ENCODE measurements at places on chromosomes 5 and 9.

- DNase-seq, result no peak
Observed at GRCh38 chr9:101902051-101902450, 163.6 kb upstream of the GRIN3A start.

DNA sequence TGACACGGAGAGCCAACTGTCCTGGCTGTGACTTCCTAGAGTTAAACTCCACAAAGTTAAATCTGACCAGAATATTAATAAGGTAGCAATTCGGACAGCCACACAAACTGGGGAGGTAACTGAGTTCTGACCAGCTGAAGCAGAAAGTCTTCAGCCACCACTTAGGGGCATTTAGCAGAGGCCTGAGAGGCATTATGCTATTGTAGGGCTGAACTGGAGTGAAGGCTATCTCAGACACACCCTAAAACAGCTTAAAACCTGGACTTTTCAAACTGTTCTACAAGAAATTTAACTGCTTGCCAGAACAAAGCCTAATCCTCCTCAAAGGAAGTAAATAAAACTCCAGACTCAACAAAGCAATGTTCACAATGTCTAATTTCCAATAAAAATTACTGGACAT lies 32.4 kb downstream of the RANBP6 start:
- DNase-seq, result no peak

DNA sequence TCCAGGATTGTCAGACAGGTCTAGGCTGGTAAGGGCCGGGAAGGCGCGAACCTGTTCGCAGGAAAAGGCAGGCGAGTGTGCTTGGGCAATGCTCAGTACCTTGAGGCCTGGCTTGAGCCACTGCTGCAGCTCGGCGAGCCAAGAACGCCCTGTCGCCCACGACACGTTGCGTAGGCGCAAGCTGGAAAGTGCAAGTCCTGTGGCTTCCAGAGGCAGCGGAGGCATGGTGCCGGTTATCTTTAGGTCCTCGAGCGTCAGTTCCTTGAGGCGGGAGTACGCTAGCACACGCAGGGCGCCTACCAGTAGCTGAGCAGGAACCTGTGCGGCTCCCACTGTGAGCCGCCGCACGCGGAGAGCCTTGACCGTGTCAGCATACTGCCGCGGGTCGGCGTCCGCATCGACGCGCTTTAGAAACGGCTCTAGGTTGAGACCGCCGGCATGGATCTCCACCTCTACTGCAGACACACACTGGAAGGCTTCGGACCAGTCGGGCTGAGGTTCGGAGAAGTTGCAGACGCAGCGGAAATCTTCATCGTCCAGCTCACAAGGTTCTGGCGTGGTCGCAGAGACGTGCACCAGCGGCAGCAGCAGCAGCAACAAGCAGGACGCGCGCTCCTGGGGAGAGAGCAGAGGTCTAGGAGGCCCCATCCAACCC lies 482 bp downstream of the CD14 start:
- DNase-seq, result peak; percentile 23

DNA sequence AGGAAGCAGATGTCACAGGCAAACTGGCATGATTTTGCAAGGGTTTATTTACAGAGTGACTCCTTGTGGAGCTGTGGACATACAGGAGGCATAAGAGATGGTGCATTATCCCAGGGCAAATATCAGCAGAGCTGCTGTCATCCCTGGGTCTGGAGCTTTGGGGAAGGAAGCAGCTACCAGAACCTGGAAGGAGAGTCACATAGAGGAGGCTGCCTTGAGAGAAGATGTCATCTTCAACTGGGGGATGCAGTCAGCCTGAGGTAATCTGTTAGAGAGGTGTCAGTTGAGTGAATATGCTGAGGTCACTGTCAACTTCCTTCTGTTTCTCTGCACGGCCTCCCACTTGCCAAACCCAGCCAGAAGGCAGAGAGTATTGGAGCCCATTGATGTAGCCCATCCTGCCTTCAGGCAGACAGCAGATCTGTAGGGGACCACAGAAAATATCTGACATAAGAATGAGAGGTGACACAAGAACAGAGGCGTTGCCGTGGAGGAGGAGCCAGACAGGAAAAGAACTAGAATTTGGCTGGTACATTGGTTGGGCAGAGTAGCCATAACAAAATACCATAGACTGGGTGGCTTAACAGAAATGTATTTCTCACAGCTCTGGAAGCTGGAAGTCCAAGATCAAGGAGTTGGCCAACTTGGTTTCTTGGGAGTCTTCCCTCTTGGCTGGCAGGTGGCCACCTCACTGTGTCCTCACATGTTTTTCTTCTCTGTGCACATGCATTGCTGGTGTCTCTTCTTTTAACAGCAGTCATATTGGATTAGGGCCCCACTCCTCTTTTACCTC lies 102.8 kb downstream of the SNX18 start:
- no peak for DNase-seq

GRCh38 chr5:108749128-108749861 lies 1.6 kb downstream of the FER start:
- DNase-seq, result no peak

DNA sequence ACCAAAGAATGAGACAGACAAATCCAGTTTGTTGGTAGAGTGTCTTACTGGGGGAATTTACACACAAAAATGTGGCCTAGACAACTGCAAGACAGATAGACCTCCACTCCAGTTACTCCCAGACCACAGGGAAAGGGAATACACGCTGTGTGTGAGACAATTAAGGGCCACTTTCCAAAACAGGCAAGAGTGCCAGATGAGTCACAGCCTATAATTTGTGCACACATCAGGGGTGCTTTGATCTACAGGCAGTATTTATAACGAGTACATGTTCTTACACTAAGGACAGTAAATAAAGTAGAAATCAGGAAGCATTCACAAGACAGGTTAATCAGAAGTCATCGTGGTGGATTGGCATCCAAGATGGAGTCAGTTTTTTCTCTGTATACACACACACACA lies 114.8 kb downstream of the ZNF622 start:
- no peak for DNase-seq

DNA sequence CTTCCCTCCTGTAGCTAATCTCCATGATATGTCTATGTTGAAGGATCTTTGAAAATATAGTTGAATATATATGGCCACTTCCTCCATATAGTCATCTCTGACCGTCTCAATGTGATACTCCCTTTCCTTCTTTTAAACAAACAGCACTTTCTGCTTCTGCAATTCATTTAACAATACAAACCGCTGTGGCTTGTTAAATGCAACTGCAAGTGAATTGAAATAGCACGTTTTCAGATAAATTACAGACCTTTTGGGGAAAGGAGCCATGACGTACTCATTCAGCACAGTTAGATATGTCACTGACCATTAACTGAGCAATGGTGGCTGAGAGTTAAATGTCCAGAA lies 82.5 kb downstream of the FBXO38 start:
- DNase-seq, result no peak

DNA sequence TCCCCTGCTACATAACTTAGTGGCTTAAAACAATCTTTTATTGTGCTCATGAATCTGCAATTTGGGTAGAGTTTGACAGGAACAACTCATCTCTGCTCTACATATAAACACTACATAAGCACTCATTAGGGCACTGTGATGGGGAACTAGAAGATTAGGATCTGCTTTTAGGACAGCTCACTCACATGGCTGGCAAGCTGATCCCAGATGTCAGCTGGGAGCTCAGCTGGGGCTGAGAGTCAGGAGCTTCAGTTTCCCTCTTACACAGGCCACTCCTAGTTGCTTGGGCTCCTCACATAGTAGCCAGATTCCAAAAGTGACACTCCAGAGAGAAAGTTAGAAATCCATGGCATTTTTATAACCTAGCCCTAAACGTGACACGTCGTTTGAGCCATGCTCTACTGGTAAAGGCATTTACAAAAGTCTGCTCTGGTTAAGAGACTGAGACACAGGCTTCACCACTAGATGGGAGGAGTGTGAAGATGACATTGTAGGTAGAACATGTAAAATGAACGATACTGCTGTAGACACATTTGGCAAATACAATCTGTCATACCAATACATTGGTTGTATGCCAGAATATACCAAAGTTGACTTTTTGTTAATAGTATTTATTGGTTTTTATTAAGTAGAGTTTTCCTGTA lies 23.6 kb downstream of the SCAI start:
- no peak for DNase-seq

DNA sequence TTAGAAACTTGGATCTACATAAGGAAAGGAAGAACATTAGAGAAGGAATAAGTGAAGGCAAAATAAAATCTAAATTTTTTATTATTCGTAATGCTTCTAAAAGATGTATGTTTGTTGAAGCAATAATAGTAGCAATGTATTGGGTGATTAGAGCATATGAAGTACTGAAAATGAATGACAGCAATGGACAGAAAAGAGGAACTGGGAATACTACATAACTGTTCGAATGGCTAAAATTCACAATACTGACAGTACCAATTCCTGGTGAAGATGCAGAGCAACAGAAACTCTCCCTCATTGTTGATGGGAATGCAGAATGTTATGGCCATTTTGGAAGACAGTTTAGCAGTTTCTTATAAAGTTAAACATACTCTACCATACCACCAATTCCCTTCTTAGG lies 177.3 kb upstream of the SPEF2 start:
- no peak for DNase-seq

GRCh38 chr5:82351754-82352145 lies 73.6 kb upstream of the RPS23 start:
- no peak for DNase-seq

DNA sequence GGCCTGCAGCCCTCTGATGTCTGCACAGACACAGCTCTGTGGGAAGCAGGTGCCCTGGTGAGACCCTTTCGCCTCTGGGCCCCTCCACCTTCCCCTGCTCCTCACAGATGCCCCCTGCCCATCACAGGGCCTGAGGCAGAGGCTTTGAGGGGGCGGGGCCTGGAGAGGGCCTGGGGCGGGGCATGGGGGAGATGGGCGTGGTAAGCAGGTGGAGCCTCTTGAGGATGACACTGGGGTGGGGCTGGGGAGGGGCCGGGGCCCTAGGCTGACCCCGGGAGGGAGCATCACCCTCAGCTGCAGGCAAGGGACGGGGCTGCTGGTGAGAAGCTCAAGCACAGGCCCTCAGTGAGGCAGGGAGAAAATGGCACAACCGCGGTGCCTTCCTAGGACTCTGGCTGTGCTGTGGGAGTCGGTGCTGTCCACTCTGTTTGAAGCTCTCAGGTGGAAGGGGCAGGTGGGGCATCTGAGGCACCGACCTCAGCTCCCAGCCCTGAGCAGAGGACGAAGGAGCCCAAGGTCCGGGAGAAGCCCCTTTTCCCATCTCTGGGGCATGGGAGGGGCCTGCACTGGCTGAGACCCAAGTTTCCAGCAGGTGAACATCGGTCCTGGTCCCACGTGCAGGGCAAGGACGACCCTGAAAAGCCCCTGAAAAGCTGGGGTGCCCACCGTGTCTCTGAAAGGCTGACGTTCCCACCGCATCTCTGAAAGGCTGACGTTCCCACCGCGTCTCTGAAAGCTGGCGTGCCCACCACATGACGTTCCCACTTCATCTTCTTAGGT lies 17.5 kb upstream of the SLC9A3 start:
- DNase-seq, result no peak

DNA sequence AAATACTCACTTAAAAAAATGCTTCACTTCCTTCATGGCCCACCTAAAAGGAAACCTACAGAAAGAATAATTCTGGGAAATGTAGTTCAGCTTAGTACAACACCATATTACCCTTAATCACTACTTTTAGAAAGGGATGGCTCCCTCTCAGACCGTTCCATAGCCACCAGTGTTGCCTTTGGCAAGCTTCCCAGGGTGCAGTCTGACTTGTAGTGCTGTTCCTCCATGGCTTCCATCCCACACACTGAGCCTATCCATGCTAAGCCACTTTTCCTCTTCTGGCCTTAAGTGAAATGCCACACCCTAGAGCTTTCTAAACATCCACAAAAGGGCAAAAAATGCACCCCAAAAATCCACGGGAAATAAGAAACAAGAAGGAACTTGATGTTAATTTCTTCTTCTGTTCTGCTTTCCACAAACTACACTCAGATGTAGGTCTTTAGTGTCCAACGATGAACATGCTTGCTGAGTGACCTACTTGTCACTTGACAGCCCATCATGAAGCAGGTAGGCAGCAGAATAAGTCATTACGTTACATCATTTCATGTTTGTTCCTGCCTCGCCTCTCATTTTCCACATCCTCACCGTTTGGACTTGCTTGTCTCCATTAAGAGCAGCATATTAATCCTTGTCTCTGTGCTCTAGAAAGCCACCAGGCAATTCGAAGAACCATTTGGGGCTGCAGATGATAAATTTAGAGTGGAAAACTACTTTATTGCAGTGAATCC lies 391.1 kb upstream of the GRAMD2B start:
- DNase-seq, result no peak

DNA sequence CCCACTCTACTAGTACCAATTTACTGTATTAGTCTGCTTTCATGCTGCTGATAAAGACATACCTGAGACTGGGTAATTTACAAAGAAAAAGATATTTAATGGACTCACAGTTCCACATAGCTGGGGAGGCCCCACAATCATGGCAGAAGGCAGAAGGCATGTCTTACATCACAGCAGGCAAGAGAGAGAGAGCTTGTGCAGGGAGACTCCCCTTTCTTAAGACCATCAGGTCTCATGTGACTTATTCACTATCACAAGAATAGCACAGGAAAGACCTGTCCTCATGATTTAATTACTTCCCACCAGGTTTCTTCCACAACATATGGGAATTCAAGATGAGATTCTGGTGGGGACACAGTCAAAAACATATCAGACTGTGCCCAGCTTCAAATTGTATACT lies 11.5 kb downstream of the UGT3A1 start:
- DNase-seq, result no peak

GRCh38 chr5:133916914-133917313 lies 51.5 kb downstream of the C5orf15 start:
- DNase-seq, result no peak

DNA sequence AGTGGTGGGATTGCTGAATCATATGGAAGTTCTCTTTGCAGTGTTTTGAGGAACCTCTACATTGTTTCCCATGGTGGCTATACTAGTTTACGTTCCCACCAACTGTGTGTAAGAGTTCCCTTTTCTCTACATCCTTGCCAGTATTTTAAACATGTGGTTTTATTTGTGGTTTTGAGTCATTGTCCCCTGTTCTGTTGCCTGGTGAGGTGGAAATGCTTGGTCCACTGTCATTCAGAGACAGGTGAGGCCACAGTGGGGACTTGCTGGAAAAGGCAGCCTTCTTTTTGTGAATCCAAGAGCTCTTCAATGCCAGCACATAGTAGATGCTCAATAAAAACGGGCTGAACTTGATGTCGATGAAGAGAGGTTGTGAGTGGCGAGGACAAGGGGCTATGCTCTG lies 44.2 kb downstream of the SH3PXD2B start:
- no peak for DNase-seq

Measured in right renal cortex interstitium (tissue), 3 donors.